ENCODE measurements at places on chromosomes 13 and 19.

DNA sequence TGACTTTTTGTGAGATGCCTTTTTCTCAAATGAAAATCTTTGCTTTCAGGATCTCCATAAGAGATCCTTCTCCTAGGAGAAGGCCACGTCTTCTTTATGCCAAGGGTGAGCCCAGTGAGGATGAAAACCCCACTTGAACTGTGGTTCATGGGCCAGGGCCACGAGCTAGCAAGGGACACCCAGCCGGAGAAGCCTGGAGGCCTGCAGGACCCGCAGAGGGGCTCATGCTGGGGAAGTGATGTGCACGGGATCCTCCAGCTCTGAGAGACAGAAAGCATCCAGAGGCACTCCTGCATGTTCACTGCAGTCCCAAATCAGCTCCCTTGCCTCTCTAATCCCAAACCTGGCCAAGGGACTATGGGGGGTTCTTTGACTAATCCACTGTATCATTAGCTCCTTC, 168.9 kb downstream of the UQCRFS1 start:
- no peak for DNase-seq

- DNase-seq = no peak
These were observed 8.9 kb downstream of the IGFL3 start for GRCh38 chr19:46115396-46116106.

DNA sequence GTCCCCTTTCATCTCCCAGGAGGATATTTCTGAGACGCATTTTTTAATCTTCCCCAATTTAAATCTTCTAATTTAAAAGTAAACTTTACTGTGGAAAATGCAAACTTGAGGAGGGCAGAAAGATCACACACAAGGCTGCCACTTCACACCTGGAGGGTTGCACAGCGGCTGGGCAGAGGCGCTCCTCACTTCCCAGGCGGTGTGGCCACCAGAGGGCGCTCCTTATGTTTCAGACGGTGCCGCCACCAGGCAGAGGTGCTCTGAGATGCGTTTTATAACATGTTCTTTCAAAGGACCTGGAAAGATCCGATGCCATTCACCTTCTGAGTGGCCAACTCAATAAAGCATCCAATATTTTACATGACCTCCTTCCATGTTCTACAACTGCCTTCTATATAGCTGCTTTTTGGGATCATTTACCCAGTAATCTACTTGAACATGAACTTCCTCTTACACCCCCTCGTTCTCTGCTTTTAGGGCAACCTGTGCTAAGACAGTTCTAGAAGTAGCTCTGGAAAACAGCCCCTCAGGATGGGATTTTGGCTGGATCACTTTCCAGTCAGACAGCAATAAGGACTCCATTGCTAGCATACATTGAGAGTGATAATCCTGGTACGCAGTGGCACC, 14.8 kb upstream of the MTUS2 start:
- DNase-seq = no peak

- no peak for DNase-seq
These were observed 11.1 kb downstream of the SAE1 start for GRCh38 chr19:47141695-47142094.

- no peak for DNase-seq
These were observed 40.5 kb downstream of the MIPEP start for GRCh38 chr13:23848646-23849141.

- DNase-seq = no peak
These were observed 405.2 kb upstream of the PRR20A start for GRCh38 chr13:56735537-56735942.

DNA sequence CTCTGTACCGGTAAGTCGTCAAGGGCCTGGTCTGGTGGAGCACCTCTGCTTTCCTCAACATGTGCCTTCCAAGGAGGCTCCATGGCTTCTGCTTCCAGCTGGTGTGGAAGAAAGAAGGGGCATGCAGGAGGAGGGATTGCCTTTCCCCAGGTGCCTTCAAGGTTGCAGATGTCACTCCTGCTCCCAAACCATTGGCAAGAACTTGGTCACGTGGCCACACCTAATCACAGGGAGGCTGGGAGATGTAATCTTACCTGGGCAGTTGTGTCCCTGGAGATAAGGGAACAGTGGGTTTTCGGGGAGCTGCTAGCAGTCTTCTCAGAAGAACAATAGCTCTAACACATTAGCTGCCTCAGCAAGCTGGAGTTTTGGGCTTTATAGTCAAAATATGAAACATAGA, 9.7 kb upstream of the GPR18 start:
- DNase-seq = no peak

- no peak for DNase-seq
These were observed 14.7 kb upstream of the GRAMD1A start for GRCh38 chr19:34985249-34986022.

- DNase-seq = no peak
These were observed 716.4 kb downstream of the PCDH9 start for GRCh38 chr13:66513728-66514127.

- DNase-seq = no peak
These were observed 89.2 kb downstream of the KCNRG start for GRCh38 chr13:50104493-50104892.

GRCh38 chr13:69721631-69722030, 386.0 kb upstream of the ATXN8OS start:
- DNase-seq = no peak

DNA sequence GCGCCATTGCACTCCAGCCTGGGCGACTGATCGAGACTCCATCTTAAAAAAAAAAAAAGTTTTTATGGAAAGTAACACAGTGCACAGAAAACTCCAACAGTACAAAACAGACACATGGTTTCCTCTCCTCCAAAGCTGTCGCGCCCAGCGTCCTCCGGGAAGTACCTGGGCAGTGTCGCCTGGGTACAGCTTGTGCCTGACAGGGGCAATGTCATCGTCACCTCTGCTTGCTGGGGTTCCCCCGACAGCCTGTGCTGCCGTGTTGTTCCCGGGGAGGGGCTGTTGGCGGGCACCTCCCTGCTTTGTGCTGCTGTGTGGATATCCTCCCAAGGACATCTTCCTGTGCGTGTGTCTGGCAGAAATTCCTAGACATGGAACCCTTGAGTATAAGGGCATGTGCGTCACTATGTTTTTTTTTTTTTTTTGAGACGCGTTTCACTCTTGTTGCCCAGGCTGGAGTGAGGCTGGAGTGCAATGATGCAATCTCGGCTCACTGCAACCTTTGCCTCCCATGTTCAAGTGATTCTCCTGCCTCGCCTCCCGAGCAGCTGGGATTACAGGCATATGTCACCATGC, 2.4 kb upstream of the F2RL3 start:
- DNase-seq = no peak

- DNase-seq = no peak
These were observed 196.0 kb downstream of the KLF5 start for GRCh38 chr13:73254827-73255226.

GRCh38 chr13:44004878-44005277, 125.2 kb downstream of the LACC1 start:
- no peak for DNase-seq

DNA sequence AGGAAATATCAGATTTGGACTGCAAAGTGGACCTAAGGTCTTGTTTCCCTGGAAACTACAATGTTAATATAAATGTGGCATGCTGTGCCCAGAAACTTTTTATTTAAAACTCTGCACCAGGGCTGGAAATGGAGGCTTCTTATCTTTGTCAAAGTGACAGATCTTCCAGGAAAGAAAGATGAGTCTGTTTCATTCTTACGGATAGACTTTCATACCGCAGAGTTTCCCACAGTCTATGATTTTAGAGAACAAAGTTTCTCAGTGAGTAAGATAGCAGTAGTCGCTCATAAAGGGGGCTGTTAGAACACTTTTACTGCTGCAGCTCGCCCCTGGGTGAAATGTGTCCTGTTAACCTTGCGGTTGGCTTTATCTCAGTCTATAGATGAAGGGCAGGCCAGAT, 6.7 kb downstream of the CLEC11A start:
- no peak for DNase-seq

GRCh38 chr19:7545904-7546303, 10.4 kb downstream of the PNPLA6 start:
- DNase-seq = no peak

- DNase-seq = peak; percentile 62
These were observed 53.2 kb downstream of the GPR12 start for GRCh38 chr13:26707122-26708006.

GRCh38 chr19:45791744-45792469, 738 bp downstream of the DMWD start:
- DNase-seq = no peak

- peak; percentile 52 for DNase-seq
These were observed 28.4 kb downstream of the SAE1 start for GRCh38 chr19:47158879-47159503.

GRCh38 chr19:14371301-14371821, 9.9 kb upstream of the ADGRE5 start:
- DNase-seq = no peak

DNA sequence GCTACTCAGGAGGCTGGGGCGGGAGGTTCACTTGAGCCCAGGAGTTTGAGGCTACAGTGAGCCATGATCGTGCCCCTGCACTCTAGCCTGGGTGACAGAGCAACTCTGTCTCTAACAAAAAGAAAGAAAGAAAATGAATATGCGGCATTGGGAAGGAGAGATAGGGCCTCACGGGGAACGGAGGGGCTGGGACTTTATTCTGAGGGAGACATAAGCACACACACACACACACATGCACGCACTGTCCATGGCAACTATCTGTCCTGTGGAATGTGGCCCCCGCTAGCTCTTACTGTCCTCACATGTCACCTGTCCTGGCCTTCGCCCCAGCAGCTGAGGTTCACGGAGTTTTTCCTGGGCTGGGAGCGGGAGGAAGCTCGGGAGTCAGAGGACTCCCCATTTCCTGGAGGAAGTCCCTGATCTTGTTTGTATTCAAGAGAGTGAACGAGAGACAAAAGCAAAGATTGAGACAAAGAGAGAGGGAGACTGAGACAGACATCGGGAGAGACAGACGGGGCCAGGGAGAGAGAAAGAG, 654 bp downstream of the STAP2 start:
- DNase-seq = no peak

DNA sequence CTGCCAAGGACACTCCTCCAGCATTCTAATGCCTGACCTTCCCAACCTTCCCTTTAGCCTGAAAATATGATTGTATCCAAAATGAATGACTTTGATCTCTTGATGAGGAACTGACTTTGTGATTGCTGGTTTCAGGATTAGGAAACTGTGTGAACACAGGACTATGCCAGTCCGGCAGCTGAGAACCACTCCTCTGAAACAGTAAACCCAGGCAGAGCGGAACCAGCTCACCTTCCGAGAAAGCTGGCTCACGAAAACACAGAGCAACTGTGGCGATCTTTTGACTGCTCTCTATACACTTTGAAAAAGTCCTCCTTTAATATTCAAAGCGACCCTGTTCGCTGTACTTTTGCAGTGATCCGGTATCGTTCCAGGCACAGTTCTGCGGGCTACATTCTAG, 258.8 kb upstream of the IRS2 start:
- DNase-seq = no peak

- no peak for DNase-seq
These were observed 135.6 kb downstream of the RNF17 start for GRCh38 chr13:24899601-24900000.

GRCh38 chr13:101398191-101398590, 18.1 kb downstream of the NALCN start:
- no peak for DNase-seq

DNA sequence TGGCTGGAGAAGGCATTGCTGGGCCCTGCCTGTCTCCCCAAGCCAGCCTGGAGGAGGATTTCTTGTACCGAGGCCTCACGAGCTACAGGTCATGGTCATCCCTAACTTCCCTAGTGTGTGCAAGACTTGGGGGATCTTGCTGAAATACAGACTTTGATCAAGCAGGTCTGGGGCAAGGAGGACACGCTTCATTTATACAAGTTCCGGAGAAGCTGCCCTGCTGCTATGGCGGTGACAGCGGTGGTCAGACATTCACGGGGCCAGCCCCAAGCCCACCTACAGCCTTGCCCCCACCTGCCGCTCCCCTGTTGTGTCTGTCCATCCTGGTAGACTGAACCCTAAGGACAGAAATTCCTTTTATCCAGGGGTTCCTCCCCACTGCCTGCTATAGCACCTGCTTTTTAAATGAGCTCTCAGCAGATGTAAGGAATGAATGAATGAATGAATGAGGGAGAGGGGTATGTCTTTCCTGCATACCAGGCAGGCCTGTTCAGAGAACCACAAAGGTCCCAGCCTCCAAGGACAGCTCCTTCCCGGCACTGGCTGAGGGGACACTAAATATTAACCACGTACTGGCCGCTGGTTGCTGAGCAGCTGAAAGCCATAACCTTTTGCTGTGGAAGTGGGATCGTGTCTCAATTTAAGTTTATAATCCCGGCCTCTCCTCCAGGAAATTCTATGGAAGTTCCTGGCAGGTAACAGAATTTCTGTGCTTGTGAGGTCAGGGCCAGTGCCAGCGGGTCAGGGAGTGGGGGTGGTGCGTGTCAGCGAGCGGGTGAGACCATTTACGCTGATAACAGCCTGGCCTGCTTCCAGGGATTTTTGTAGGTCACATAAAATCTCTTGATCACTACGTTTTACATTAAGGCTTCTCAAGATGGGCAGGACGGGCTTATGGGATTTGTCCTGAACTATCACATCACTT, 27.1 kb downstream of the TSSK6 start:
- DNase-seq = no peak

- no peak for DNase-seq
These were observed 126.1 kb downstream of the KDM4B start for GRCh38 chr19:5094768-5095567.

- DNase-seq = peak; percentile 16
These were observed 237.4 kb downstream of the RGCC start for GRCh38 chr13:41694545-41695301.

- no peak for DNase-seq
These were observed 7.3 kb downstream of the SGTA start for GRCh38 chr19:2775556-2776430.

DNA sequence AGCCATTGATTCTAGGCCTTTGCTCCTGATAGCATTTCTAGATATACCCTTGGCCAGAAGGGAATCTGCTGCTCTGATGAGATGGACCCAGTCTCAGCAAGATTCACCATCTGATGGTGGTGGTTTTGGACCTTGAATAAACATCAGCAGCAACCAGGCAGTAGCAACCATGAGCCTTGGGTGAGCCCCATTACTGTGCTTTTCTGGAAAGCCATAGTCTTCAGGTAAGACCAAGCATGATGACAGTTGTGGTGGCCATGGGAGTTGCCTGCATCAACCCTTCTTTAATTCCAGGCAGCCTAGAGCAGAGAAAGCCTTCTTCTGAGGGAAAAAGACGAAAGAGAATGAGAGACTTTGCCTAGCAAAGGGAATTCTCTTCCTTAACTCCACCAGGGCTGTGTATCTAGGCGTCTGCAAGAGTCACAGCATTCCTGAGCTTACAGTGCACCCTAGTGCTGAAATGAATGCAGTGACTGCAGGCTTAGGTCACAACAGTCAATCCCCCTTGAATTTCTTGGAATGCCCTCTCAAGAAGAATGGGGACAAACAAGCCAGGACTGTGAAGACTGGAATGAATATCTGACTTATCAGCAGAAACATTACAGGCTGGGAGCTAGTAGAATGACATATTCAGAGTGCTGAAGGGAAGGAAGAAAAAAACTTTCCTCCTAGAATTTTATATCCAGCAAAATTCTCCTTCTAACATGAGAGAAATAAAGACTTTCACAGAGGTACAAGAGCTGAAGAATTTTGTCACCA, 942.4 kb upstream of the PCDH20 start:
- DNase-seq = no peak
